ENCODE measurements at places on chromosomes 11 and 22.

DNA sequence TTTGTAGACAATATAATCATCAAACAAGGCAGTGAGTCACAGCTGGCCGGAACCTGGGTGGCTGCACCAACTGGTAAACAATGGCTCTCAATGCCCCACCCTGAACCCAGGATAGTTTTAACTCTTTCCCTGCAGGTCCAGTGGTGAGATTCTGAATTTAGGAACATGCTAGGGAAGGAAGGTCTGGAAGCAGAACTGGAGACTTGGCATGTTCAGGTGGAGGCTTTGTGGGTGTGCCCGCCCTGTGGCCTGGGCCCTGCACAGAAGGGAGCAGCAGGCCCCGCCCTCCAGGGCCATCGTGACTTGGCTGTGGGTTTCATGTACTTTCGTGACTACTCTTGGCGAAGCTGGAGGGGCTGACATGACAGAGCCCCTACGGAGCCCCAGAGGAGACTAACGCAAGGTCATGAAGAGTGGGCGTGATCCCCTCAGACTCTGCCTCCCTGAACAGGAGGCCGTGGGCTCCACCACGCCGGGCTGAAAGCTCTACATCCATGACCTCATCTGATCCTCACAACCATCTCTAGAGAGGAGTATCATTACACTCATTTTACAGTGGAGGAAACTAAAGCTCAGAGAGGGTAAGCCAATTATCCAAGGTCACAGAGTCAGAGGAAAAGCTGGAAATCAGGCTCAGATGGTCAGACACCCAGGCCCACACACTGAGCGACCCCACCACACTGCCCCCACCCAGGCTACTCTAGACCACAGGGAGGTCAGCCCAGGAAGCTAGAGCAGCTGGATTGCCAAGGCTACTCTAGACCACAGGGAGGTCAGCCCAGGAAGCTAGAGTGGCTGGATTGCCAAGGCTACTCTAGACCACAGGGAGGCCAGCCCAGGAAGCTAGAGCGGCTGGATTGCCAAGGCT is 27.3 kb downstream of the MAFF start:
- peak; percentile 68 for DNase-seq

GRCh38 chr11:45606514-45607281 is 58.7 kb downstream of the CHST1 start:
- no peak for DNase-seq

DNA sequence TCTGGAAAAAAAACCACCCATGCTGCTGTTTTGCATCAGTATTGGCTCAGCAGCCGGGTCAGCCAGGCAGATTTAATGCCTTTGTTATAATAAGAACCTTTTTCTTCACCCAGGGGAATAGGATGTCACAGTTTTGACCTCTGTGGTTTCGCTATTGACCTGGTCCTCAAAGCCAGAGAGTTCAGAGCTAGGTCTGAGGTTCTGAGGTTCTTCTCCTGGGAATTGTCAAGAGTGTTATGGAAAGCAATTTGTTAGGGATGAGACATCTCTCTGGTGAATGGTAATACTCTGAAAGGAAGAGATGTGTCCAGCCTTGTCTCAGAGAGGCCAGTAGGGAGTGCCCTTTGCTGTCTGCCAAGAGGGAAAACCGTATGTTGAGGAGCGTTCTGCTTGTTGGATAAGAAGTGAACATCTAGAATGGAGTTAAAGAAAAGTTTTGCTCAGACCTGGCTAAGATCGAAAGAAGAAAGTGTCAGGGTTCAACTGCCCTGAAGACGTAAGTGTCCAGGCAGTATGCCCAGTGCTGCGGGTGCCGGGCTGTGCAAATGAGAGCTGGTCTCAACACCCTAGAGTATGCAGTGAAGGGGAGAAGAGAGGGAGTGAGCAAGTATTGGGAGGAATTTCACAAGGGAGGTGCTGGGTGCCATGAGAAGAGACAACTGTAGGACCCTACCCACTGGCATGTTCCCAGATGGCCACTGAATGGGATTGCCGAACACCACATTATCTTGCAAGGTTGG is 150.9 kb upstream of the TTC12 start:
- no peak for DNase-seq

- no peak for DNase-seq
These were observed 1.9 kb upstream of the HEPN1 start for GRCh38 chr11:124917115-124917637.

GRCh38 chr11:123187248-123187647 is 7.8 kb downstream of the CLMP start:
- no peak for DNase-seq

- no peak for DNase-seq
These were observed 11.8 kb downstream of the HIKESHI start for GRCh38 chr11:86313793-86314192.

DNA sequence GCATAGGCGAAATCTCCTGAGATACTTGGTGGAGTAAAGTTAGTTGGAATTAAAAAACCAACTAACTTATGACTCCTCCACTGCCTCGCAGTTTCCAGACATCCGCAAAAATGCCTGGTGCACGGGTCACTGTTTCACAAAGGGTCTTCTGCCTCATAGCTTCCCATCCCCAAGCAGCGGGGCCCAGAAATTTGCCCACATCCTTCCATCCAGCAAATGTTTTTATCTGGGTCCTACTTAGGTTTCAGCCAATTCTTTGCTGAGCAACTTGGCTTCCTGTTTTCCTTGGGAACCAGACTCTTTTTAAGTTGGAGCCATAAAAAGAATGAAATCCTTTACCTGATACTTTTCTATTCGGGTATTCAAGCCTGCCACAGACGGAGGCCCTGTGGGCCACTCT is 36.2 kb downstream of the FZD4 start:
- DNase-seq = no peak

- DNase-seq = no peak
These were observed 31.1 kb downstream of the MRGPRX4 start for GRCh38 chr11:18203723-18204122.

- no peak for DNase-seq
These were observed 11.6 kb downstream of the DDX17 start for GRCh38 chr22:38494498-38494897.

- DNase-seq = peak; percentile 69
These were observed 2.4 kb downstream of the ZDHHC24 start for GRCh38 chr11:66543263-66544107.

DNA sequence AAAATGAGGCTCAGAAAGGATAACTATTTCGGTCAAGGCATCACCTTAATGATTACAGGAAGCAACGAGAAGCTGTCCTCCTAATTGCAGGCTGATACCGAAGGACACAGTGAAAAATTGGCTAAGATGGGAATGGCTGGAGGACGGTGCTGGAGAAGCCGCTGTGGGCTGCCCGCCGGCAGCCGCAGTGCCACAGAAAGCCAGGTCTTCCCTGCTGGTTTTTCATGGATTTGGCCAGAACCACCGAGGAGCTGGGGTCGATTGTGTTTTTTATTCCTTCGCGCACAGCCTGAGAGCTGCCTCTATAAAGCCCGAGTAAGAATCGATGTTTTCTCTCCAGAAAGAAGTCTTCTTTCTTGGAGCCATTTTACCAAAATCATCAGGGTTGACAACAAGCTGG is 1484.2 kb downstream of the BRD1 start:
- DNase-seq = no peak

GRCh38 chr11:61686469-61686868 is 6.3 kb downstream of the DAGLA start:
- DNase-seq = no peak

DNA sequence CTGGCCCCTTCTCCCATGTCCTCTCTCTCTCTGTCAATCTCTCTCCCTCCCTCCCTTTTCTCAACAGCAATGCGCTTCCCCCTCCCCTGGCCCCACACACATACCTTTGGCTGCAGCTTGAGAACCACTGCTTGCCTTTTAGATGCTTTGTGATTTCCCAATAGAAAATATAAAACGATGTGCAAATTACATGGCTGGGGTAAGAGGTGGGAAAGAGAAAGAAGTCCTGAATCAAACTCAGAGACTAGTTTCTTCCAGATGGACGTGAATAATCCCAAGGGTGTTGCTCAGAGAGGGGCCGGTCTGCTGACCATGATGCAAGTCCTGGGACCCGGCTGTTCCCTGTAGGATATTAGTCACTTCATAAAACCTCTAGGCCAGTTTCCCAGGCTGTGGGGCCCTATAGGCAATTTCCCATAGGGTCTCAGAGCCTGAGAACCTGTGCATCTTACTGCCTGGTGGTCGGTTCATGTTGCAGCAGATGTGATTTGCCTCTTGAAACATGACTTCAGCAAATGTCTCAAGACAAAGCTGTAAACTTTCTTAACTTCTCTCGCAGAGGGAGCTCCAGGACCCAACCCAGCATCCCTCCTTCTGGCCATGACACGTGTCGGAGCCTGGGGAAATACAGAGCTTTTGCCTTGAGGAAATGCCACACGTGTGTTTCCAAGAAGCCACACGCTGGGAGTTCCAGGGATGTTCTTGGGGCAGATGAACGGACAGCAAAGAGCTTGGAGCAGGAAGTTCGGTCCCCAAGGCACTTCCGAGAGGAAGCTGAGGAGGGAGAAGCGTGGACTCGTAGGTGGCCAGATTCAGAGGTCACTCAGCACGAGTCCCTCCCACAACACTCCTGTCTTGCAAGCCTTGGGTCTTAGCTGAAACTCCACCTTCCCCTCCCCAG is 34.5 kb upstream of the ETS1 start:
- DNase-seq = no peak

- no peak for DNase-seq
These were observed 38.0 kb downstream of the C11orf71 start for GRCh38 chr11:114362326-114362725.

- DNase-seq = no peak
These were observed 786.8 kb downstream of the FAM181B start for GRCh38 chr11:81946831-81947230.
